ENCODE measurements at places on chromosomes 6 and 20.

- no peak for DNase-seq
Measured at GRCh38 chr6:161415302-161415855, 141.5 kb upstream of the AGPAT4 start.

GRCh38 chr6:63299667-63300066 is 20.1 kb downstream of the LGSN start:
- DNase-seq, result no peak

- DNase-seq, result no peak
Measured at GRCh38 chr20:39766333-39766732, 804.2 kb downstream of the DHX35 start.

DNA sequence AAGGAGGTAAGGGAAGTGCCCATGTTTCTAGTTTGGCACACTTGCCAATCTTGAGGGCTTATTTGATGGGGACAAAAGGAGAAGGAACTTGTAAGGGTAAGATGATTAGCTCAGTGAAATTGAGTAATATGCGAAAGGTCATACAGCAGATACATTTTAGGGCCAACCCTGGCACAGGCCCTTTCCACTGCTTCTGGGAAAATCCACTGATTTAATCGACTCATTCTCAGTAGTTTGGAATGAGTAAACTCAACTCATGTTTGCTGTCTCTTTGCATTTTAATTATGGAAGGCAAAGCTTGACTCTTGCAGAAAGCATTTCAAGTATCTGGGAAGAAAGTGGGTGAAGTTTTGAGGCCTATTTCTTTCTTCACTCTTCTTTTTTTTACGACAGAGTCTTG is 20.0 kb downstream of the PHF20 start:
- DNase-seq, result no peak

DNA sequence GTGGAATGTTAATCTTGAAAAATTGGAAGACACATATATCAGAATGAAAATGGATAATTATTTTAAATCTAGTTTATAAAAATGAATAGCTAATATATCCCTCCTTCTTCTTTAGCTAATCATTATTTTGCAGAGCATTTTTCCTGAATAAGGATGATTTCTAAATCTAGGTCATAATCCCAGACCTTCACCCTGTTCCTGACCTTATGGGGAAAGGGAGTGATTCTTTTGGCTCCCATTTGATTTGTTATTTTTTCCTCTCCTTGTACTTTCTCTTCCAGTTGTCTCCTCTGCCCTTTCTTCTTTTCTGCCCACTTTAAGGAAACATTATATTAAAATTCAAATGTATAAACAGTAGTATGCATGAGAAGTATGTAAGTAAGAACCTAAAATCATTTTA is 190.1 kb downstream of the MTFR2 start:
- no peak for DNase-seq

DNA sequence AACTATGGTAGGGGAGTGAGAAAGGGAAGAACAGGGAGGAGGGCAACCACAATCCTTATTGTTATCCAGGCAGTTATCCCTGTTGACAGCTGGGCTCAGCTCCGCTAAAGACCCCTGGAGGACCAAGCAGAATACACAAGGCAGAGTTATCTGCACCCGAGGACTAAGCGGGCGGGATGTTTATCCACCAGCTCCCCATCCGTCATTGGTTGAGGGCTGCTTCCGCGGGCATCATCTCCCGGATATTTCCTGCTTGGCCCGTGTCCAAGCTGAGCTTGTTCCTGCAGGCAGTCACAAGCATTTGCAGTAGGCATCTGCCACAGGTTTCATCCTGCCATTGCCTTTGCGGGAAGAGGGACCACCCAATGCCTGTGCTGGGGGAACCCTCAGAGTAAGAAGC is 102.1 kb downstream of the DLGAP4 start:
- no peak for DNase-seq

Measured in left forelimb (tissue), 1 donor.